ENCODE measurements at places on chromosomes 1 and 21.

GRCh38 chr1:56819387-56819899 is at the start of gene FYB2:
Gene FYB2 (minus strand): TSS chr1:56819404. CDS start chr1:56819290, 114 bp downstream.
- DNase-seq: no peak

GRCh38 chr21:38805328-38806152 is at the start of gene ETS2:
Gene ETS2 (plus strand): TSS chr21:38805929. CDS start chr21:38810035, 4,106 bp downstream.
- peak; percentile 83 for DNase-seq

GRCh38 chr1:7564137-7564536 is 207.0 kb upstream of the VAMP3 start:
- DNase-seq: no peak

- DNase-seq: no peak
Measured at GRCh38 chr1:17140279-17140678, 21.0 kb upstream of the PADI2 start.

- DNase-seq: no peak
Measured at GRCh38 chr1:155261493-155261851, 688 bp downstream of the SCAMP3 start.

GRCh38 chr1:204647114-204647804 is 38.3 kb downstream of the LRRN2 start:
- DNase-seq: no peak

DNA sequence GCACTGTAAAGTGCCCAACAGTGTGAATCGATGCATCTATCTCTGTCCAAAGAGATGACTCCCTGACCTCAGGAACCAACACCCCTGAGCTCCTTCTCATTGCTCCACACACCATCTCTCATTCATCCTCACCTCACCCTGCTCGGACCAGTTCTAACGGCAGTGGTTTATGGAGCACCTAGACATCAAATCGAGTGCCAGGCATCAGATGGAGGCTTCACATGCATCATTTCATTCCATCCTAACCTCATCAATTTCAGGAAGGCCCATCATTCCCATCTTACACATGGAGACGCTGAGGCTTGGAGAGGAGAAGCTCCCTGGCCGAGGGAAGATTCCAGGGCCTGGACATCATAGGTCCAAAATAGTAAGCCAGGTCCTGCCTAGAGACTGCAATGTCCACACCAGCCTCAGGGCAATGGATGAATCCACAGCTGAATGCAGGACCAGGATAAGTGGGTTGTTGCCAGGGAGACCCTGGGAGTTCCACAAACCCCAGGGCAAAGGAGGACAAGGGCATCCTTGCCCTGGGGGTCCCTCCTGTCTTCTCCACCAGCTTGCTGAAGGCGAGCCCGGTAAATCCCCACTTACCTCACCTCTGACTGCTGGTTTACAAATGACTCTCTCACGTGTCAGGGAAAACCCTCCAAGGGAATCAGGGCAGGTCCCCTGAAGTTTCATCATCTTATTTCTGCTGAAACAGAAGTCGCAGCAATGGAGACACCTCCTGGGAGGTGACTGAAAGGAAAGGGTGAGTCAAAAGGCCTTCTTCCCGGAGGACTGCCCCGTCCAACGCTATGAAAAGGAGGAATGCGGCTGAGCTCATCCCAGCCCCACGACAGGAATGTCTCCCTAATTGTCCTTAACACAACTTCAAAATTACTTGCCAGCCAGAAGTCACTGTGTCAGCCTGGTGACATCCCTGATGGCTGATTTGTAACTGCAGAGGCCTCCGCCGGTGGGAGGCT is 9.0 kb upstream of the IFFO2 start:
- no peak for DNase-seq

- DNase-seq: no peak
Measured at GRCh38 chr1:248828845-248829244, 3.1 kb upstream of the SH3BP5L start.

DNA sequence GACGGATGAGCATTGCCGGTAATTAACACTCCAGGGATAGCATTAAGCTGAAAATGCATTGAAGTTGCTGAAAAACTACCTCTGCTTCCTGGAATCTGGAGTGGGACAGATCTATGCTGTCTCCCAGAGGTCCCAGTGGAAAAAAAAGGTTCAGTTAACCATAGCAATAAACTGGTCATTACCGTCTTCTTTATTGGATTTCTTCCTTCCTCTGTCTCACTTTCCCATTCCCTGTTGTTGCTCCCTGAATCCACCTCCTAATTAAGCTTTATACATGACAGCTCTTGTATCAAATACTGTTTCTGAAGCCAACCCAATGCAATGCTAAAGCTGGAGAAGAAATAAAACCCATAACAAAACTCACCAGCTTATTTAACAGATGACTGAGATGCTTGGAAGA is 1805.9 kb downstream of the NCAM2 start:
- no peak for DNase-seq

- DNase-seq: no peak
Measured at GRCh38 chr1:162011337-162012012, 12.2 kb downstream of the OLFML2B start.

DNA sequence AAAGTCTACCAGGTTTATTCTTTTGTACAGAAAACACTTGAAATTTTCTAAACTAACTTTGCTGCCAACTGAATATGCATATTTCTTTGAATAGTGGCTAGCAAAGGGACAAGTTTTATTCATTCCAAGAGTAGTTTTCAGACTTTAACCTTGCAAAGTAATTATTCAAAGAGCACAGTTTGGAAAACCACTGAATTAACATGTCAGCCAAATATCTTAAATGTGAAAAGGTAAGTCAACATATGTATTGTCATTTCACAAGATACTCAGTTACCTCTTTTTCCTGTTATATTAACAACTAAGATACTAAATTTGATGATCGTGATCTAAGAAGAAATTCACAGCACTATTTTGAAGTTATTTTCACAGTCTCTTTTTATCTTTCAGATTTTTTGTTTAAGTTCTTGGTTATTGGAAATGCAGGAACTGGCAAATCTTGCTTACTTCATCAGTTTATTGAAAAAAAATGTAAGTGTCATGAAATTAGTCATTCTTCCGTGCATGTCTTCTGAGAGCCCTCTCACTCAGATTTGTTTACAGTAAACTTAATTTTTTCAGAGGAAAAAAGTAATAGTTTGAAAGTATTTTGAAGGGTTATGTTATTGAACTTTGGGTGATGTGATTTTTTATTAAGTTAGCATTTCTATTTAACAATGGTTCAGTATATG is 15.3 kb downstream of the RAB4A start:
- no peak for DNase-seq

DNA sequence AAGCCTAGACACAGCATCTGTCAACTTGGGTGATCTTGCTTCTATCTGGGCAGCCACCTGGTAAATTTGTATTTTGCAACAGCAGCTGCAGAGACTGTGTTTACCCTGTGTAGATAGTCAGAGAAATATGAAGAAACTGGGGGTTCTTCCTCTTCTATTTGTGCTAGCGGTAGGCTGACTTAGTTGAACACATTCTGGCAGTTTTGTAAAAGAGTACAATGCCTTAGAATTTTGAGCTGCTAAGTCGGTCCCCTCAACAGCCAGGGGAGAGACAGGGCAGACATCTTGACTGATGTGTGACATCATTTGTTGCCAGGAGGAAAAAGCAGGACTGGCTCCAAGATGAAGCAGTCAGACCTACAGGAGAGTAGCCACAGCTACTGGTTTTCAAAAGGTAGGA is 53.7 kb downstream of the KCNJ6 start:
- DNase-seq: no peak

GRCh38 chr1:41419584-41420295 is 58.5 kb downstream of the FOXO6 start:
- no peak for DNase-seq

- DNase-seq: no peak
Measured at GRCh38 chr1:115982400-115982799, 6.1 kb downstream of the SLC22A15 start.

DNA sequence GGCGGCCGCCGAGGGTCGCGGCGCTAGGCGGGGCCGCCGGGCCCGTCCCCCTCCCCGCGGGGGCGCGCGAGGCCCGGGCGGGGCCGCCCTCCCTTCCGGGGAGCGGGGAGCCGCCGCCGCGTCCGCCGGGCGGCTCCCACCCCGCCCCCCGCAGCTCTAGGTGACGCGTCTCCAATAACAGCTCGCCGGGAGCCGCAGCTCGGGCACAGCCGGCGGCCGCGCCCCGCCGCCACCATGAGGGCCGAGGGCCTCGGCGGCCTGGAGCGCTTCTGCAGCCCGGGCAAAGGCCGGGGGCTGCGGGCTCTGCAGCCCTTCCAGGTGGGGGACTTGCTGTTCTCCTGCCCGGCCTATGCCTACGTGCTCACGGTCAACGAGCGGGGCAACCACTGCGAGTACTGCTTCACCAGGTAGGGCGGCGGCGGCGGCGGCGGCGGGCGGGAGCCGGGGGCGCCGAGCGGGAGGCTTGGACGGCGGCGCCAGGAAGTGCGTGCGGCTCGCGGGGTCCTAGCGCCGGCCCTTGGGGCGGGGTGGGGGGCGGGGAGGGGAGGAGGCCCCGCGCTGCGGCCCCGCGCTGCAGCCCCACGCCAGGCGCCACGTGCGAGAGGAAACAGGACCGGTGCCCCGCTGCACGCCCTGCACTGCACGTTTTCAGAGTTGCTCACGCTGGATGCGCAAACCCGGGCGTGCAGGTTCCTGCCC is at the start of gene SMYD2:
Gene SMYD2 (plus strand): TSS at position 139 of the 699 bp plus-strand sequence. CDS start 96 bp downstream, at position 235.
- peak; percentile 84 for DNase-seq

- no peak for DNase-seq
Measured at GRCh38 chr1:233045588-233045987, 95.2 kb downstream of the NTPCR start.

DNA sequence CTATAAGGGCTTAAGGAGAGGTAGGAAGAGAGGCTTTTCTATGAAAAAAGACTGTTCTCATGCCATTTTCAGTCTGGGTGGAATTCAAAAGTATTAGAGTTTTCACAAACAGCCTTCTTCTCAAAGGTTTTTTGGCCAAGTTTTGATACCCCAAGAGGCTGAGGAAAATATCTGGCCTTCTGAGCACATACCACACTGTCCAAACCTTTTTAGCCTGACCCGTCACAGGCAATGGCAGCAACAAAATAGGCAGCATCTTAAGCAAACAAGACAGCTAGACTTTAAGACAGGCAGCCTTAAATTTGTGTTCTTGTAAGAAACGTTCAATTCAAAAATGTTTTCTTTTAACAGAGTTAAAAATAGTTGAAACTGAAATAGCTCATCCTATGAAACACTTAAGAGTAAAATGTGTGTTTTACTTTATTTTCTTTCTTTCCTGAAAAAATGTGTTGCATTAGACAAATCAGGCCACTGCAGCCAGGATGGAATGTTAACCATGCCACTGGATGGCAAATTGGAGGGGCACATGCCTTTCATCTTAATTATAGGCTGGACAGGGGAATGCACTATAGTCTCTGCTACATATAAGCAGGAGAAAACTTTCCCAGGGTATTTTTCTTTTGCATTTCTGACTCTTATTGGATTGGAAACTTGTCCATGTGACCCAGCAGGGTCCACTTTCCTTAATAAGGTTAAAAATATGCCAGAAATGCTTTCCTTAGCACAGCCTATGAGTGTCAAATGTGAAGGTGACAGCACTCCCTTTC is 315.0 kb downstream of the TGFB2 start:
- no peak for DNase-seq

DNA sequence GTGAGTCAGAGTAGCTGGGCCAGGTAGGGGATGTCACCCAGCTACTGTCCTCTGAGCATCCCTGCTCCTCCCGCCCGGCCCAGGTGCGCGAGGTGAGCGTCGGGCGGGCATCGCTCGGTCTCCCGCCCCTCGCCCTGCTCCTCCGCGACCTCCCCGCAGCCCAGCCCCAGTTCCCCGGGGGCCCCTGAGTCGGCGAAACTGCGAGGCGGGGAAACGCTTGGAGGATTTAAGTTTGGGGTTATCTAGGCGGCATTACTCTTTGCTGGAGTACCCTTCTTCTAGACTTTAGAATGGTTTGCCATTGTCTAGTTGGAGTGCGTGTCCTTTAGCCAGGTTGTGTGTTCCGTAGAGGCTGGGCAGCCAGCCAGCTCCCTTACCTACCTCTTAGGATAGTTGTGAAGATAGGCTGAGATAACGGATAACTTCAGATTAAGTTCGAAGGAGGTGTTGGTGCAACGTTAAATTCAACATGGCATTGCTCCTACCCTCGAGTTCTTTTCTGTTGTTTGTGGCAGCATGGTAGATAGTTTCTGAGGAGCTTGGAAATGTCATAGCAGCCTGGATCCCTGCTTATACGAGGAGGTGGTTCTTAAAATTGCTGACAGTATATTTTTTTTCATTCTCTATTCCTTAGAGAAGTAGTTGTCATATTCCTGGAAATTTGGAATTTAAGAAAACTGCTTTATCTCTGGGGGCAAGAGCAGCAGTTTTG is 697 bp downstream of the AGO3 start:
- DNase-seq: no peak

- DNase-seq: peak; percentile 46
Measured at GRCh38 chr1:159008744-159009188, 941 bp upstream of the IFI16 start.

GRCh38 chr21:15472108-15473040 is 257.4 kb upstream of the USP25 start:
- no peak for DNase-seq

GRCh38 chr1:84271441-84272151 is 29.9 kb upstream of the SAMD13 start:
- peak; percentile 25 for DNase-seq

GRCh38 chr1:230487773-230488428 is 61.8 kb upstream of the PGBD5 start:
- no peak for DNase-seq

DNA sequence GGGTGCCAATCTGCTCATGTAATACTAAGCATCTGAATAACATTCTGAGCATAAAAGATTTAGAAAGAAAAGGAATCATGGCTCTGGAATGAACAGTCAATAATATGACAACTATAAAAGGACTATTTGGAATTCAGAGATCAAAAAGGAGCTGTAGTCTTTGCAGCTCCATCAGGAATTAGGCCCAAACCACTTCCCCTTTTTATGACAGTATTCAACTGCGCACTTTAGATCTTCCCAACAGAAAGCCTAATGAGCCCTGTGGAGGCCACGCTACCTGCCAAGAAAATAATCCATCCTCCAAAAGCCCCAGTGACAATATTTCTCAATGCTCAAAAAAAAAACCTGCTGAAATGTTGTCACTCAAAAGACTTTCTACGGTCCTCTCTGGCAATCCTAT is 163.2 kb downstream of the SNX7 start:
- DNase-seq: no peak

- DNase-seq: no peak
Measured at GRCh38 chr1:113669988-113670387, 89.3 kb downstream of the PHTF1 start.

- no peak for DNase-seq
Measured at GRCh38 chr1:3068564-3069431, at the start of gene PRDM16. Gene PRDM16 (plus strand): TSS chr1:3069203. CDS start chr1:3069260, 57 bp downstream.

GRCh38 chr1:23291706-23292105 is 52.4 kb downstream of the HNRNPR start:
- no peak for DNase-seq

GRCh38 chr1:69737527-69738185 is 169.9 kb downstream of the LRRC7 start:
- DNase-seq: peak; percentile 9

- no peak for DNase-seq
Measured at GRCh38 chr1:221961532-221962292, 219.8 kb upstream of the DUSP10 start.

DNA sequence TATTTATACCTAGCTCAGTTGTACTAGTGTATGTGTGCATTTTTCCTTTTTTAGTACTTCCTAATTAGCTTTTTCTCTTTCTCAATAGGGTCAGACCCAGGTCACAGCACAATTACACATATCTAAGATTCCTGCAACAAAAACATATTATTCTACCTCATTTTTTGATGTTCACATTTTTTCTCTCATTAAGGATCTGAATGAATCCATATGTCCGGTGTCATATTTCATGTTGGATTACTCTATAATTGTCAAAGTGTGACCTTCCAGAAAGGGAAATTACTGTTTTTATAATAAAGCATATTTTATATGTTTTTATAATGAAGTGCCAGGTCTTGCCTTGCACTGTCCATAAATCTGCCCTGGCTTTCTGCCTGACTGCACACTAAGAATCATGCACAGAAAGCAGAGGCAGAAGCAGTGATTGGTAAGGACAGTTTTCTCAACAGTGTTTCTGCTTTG is 143.7 kb downstream of the KCNT2 start:
- no peak for DNase-seq
